Type B pancreatic cell (in vitro differentiated cells): ENCODE measurements at places on chromosomes 2 and 18.

DNA sequence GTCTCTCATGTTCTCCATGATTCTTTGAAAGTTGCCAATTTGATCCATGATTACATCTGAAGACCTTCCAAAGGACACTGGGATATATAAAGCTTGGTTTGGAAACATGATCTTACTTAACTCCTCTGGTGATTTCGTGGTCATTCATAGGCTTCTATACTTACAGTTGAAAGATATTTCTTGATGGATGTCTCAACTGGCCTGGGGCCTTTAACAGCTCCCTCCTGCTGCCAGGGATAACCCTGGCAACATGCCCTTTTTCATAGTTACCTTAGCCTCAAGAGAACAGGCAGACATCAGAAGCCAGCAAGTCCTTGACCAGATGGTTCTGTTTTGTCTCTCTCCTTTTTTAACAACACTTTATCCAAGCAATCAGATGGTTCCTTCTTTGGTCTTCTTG lies 23.5 kb upstream of the MFF start:
- no peak overlapping the region for H3K27ac ChIP-seq
- no peak overlapping the region for H3K4me3 ChIP-seq
- no peaks in the 10 kb centered on the region for H3K4me1 ChIP-seq
- no peaks in the 10 kb centered on the region for H3K27me3 ChIP-seq
- no peak for DNase-seq

DNA sequence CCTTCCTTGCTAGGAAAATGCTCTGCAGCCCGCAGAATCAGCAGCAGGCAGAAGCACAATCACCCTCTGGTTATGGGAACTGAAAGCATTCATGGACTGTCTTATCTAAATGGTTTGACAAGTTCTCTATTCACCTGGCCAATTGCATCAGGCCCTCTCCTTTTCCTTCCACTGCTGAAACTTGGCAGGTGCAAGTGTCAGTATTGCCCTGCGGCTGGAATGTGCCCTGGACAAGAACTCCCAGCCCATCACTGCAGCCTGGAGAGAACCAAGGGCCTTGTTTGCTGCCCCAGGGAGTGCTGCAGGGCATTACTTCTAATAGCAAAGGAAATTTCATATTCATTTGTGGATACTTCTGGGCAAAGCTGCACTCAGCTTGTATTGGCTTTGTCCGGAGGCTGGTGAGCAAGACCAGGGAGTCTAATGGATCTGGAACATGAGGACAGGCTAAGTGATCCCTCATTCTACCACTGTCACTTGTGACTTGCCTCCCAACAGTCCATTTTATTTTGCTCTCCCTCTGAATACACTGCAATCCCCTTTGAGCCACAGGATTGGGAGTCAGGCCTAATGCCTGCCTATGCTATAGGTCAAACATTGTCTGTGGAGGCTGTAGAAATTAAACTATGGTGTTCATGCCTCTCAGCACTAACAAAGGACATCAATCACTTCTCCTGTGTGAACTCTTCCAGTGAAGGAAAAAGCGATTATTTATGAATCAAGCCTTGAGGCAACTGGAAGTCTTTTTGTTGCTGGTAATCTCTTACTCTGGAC lies 116.9 kb downstream of the LYPD6B start:
- peak overlapping the region; percentile 77 for H3K27ac ChIP-seq
- no peak for DNase-seq
- no peak overlapping the region for H3K4me3 ChIP-seq
- peaks cover 29% of the 10 kb centered on the region for H3K4me1 ChIP-seq

DNA sequence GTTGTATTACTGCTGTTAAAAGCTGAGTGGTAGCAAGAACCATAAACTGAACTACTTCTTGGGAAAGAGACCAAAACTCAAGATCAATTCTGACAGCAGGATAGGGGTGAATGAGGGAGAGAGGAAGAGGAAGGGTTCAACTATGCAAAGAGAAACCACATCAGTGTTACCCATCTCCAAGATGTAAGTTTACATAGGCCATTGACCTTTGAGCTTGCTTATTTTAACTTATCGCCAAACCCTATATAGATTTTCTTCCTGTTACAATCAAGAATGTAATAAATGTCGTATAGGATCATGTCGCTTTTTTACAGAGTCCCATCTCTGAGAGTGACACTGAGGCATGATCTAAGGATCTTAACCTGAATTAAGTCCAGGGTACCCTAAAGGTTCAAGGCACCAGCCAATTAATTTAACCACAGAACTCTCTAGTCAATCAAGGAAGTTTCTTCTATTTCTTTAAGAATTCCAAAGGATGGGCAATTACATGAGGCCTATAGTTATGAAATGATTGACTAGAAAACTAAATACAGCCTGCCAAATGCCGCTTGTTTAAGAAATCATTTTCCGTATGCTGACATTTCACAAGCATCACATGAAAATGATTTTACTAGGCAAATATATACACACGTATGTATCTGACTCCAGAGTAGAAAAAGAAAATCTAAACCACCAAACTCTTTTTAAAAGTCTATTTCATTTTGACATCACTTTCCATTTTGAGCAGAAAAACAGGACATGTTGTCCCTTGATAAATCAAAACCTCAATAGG lies 11.8 kb downstream of the RND3 start:
- peaks cover 80% of the 10 kb centered on the region for H3K36me3 ChIP-seq
- peak overlapping the region; percentile 72 for H3K4me3 ChIP-seq
- DNase-seq, result no peak
- H3K4me1 ChIP-seq, result peaks cover 89% of the 10 kb centered on the region
- H3K27me3 ChIP-seq, result no peaks in the 10 kb centered on the region
- peak overlapping the region; percentile 96 for H3K27ac ChIP-seq

DNA sequence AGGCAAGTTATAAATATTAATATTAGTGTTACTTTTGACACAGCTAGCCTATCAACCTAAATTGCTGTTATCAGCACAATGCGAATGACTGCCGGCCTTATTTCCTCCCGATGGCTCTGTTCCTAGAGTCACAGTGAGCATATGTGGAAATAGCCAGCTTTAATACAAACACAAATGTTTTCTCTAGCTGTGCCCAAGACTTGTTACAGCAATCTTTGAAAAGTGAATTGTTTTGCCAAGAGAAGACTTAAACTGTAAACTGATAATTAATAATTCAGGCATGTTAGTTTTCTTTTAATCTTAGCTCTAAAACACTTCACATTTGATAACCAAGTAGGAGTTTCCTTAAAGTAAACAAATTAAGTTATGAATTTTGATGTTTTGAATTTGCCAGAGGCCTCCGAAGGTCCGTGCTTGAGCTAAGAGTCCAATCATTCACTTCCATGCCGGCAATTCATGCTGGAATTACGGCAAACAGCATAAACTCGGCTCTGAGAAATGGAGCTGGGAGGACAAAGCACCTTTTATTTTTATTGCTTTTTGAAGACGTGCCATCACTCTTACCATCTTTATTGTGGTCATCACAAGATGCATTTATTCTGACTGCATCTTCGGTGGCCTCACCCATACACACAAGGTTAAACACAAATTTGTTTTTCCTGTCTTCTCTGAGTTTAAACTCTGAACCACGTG lies 184.5 kb upstream of the CWC22 start:
- H3K4me3 ChIP-seq, result no peak overlapping the region
- no peaks in the 10 kb centered on the region for H3K36me3 ChIP-seq
- no peak overlapping the region for H3K27ac ChIP-seq
- DNase-seq, result no peak
